ENCODE measurements at places on chromosomes 2 and 18.
A peak's percentile ranks its signal among the peaks of the same experiment; 100 is the strongest.

DNA sequence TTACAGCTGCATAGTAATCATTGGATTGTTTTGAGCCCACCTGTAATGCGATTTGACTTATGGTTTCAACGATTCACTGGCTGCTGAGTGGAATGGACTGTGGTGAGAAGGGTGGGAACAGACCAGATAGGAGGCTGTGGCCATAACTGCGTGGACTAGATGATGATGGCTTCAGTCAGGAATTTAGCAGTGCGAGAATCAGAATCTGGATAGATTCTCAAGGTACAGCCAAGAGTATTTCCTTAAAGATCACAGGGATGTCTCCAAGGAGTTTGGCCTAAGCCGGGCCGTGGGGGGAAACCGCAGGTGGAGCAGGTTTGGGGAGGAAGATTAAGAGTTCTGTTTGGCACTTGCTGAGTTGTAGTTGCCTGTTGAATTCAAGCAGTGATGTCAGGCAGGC lies 44.0 kb upstream of the CHMP1B start:
- no peak for DNase-seq

DNA sequence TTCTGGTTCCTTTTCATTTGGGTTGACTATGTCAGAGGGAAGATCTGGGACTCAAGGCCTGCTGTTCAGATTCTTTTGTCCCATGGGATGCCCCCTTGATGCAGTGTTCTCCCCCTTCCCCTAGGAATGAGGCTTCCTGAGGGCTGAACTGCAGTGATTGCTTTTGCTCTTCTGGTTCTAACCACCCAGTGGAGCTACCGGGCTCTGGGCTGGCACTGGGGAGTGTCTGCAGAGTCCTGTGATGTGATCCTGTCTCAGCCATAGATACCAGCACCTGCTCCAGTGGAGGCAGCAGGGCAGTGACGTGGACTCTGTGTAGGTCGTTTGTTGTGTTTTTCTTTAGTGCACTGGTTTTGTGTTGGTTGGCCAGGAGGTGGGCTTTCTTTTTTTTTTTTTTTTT lies 32.1 kb upstream of the RHOB start:
- no peak for DNase-seq

GRCh38 chr18:76353046-76353445 lies 142.0 kb downstream of the ZNF516 start:
- no peak for DNase-seq

DNA sequence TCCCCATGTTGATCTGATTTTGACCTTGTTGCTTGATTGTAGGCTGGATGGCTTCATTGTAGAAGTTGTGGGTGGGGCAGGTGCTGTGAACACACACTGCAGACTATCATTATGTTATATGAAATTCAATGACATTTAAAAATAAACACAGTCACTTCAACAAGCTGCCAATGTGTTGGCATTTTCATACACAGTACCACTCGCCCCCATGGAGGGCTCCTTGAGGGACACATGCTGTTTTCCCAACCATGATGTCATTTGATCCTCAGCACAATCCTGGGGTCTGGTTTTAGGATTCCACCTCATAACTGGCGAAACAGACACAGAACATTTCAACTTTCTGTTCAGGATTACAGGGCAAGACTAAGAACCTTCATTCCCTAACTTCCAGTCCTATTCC lies 86.9 kb downstream of the ZCCHC2 start:
- DNase-seq, result no peak

GRCh38 chr2:9675415-9676351 lies 44.9 kb upstream of the YWHAQ start:
- DNase-seq, result no peak

DNA sequence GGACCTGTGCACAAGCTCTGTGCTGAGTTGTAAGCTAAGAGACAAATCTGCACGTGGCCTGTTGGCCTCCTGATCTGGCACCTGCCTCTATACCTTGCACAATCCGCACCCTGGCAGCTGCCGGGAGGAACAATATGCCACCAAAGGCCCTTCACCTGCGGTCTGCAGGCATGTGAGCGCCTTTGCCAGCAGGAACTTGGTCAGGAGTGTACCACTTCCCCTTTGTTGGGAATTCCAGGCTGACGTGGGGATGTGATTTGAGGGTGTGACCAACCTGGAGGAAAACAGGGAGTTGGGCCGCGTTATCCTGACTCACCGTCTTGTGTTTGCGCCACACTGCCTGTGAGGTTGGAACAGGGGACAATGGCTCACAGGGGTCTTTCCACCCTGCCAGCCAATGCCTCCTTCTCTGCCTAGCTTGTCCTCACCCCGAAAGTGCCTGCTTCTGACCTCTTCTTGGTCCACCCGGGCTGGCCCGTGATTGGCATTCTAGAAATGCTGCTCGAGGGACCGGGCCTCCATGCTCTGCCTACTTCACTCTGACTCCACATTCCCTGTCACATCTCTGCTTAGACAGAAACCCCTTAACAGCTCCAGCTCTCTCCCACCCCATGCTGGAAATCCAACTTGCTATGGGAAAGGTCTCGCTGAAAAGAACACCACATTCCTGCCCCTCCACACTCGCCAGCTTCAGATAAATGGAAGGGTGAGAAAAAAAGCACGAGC lies 67.1 kb upstream of the MAP4K4 start:
- DNase-seq, result no peak

DNA sequence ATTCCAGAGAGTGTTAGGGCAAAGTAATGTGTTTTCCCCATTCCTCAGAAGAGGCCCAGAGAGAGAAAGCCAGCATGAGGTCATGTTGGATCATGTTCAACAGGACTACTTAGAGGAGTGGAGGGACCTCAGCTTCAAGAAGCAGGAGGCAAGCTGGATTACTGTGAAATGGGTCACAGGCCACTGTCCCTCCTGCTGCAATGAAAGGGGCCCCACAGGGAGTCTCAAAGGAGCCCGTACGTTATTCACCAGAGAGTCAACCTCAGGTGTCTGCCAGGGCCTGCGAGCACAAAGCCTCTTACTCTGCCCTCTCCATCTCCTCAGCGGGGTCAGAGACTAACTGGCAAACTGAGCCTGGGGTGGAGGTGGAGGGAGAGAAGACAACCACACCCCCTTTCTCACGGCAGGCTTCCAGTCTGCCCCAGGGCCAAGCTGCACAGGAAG lies 27.2 kb upstream of the ACYP2 start:
- no peak for DNase-seq

- no peak for DNase-seq
These were observed 371.3 kb downstream of the RNF144A start for GRCh38 chr2:7288484-7288883.

DNA sequence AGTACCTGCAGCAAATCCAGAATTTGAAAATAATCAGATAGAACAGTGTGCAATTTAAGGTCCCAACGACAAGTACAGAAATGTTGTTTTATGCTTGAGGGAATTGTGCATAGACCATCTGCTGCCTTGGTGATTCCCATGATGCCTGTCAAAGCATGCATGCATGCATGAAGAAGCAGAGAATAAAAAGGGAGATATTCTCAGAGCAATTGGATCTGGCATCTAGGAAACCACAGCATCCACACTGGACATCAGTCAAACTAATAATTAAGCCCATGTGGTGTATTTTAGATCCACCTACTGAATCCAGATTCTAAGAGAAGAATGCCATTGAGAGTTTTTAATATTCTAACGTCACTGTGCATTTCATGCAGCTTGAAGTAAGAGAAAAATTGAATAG lies 361.2 kb downstream of the FSIP2 start:
- no peak for DNase-seq

GRCh38 chr2:110688594-110689091 lies 10.8 kb upstream of the BUB1 start:
- DNase-seq, result no peak

DNA sequence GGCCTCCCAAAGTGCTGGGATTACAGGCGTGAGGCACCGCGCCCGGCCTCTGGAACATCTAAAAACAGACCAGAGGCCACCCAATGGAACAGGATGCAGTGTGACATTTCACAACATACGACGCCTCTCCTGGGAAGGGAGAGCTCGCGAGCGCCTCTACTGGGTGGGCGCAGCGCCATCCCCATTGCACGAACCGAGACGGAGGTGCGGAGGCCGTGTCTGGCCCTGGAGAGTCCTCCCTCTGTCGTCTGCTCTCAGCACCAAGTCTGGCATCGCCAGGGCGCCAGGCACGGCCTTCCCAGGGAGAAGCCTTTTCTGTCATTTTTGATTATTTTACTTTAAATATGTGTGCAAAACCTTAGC lies 9.4 kb upstream of the GBX2 start:
- peak; percentile 77 for DNase-seq

- no peak for DNase-seq
These were observed 816.2 kb downstream of the MBD2 start for GRCh38 chr18:53408271-53408670.

- DNase-seq, result no peak
These were observed 3.9 kb downstream of the RSAD2 start for GRCh38 chr2:6881516-6881915.

DNA sequence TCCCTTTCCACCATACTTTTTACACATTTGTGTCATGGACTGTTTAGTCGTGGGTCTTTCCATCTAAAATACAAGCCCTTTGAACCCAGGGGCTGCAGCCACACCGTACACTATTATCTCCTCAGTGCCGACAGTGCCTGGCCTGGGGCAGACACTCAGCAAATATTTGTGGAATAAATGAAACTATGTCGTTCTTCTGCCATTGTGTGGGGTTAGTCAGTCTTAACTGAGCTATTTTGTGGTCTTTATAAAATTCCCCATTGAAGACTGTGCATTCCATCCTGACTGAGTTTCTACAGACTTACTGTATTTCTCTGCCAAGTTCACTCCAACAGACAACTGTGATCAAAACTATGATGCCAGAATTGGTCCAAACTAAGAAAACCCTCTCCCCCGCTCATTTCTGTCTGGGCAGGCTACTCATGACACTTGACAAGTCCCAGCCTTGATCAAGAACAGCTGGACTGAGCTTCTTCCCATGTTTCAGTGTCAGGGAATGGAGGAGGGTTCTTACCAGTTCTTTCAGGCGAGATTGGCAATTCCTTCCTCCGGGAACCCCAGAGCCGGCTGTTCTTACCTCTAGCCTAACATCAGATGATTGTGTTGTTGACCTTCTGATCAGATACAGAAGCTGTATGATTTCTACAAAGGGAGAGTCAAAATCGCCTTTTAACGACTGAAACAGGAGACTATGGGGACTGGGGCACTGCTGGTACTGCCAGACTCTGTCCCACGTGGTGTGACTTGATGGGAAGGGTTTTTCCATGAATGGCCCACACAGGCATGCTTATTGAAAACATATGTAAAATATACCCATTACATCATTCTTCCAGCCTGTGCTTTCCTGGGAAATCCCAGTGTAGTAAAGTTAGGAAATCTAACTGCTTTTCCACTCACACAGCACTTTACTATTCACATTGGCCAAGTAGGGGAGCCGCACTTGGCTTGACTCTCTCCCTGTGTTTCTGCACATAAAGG lies 77.4 kb upstream of the NPAS2 start:
- DNase-seq, result no peak

GRCh38 chr2:144490017-144490416 lies 29.9 kb downstream of the ZEB2 start:
- no peak for DNase-seq

DNA sequence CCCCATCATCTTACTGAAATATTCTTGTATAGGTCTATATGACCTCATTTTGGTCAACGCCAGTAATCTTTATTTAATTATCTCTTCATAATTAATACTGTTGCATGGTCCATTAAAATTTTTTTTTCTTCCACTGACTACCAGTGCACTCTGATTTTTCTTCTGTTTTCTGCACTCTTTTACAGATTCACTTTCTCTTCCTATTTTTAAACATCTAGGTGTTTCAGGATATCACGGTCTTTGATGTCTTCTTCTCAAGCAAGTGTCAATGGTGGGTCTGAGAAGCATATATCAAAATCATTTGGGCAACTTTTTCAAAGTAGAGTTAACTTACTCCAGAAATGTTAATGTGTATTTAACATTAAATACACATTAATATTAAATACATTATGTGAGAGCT lies 51.4 kb downstream of the CCDC141 start:
- DNase-seq, result no peak

DNA sequence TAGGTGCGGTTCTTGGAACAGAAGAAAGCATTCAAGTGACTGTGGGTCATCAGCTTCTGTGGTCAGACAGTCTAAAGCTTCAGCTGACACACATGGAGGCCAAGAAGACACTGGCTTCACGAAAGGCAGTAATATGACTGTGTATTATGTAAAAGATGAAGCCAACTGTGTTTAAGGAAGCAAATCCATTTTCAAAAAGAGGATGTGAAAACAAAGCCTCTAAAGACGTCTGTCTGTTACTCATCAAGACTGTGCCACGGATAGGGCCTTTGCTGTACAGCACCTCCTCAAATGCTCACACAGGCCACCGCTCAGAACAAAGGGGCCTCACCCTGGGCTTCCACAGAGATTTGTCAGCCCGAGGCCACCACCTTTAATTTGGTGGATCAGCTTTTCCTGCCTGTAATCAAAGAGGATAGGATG lies 21.1 kb upstream of the TMEM163 start:
- no peak for DNase-seq

- no peak for DNase-seq
These were observed at the start of gene CTAGE1 for GRCh38 chr18:22417496-22418188. CTAGE1 (minus strand) TSS chr18:22417915; CDS start chr18:22417811, 104 bp downstream.

GRCh38 chr2:218995972-218996711 lies 2.9 kb upstream of the CRYBA2 start:
- DNase-seq, result peak; percentile 90

- DNase-seq, result no peak
These were observed 401.6 kb upstream of the TNP1 start for GRCh38 chr2:217261452-217261851.
